ENCODE measurements at places on chromosomes 2 and 18.

DNA sequence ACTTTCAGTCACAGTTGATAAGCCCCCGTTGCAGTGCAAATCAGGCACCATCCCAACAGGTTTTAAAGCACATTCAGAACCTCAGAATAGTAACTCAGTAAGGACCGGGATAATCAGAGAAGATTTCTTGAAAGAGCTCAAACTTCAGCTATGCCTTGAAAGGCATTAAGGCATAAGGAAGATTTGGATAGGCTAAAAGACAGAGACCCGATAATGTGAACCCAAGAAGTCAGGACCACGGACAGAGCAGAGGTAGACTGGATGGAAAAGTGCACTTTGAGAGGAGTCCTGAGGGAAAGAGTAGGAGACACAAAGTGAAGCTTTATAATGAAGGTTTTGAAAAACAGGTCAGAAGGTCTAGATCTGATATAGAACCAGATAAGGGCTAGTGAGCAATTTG, 36.9 kb upstream of the KLF7 start:
- DNase-seq: no peak

- no peak for DNase-seq
These were observed 130.1 kb upstream of the KCNJ3 start for GRCh38 chr2:154568413-154568812.

GRCh38 chr2:172231508-172231907, 128.8 kb upstream of the DLX2 start:
- no peak for DNase-seq

DNA sequence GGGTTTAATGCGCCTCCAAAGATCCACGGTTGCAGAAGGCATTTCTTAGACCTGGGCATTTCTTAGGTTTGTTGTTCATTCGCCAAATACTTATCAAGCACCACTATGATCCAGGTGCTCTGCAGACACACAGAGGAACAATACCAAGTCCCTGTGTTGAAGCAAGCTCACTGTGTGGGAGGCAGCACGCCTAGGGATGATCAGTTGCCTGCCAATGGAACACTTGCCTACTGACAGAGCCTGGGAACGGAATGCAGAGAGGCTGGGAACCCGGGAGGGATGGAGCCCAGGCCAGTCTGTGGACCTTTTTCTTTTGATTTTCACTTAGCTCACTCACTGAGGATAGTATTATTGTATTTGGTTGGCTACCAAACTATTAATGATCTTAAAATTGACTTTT, 1.9 kb upstream of the GRP start:
- DNase-seq: no peak

DNA sequence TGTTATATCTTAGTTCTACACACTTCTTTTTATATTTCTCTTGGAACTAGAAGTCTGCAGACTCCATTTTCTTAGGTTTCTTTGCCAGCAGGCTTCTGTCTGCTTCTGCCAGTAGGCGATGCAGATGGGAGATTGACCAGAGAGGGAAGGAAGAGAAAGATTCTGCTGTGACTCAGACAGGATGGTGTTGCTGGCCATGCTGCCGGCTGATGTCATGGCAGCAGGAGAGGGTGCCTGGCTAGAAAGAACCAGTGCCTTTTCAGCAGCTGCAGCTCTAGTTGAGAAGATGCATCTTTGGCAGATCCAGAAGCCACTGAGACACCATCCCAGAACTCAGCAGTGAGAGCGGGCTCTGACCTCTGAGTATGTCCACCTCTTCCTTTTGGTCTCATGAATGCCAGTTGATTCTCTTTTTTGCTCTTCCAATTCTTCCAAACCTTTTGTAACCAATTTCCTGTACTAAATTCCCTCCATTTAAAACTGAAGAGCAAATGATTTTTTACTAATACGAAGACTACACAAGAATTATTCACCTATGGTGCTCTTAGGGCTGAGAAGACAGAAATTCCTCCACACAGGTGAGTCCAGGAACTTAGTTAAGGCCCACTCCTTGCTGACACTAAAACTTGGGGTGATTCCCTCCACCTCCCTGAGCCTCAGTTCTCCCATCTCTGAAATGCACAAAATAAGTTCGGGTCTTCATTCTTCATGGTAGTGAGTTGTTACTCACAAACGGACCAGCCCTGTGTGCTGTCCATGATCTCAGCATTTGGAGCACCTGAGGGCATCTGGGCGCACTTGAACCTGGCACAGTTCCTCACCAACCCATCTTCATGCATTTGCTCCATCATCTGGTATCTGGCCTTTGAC, 200.7 kb downstream of the MYCN start:
- no peak for DNase-seq

- DNase-seq: peak; percentile 61
These were observed 23.9 kb upstream of the CCDC68 start for GRCh38 chr18:54983041-54983686.

GRCh38 chr2:705971-706511, 28.8 kb upstream of the TMEM18 start:
- no peak for DNase-seq

GRCh38 chr18:75029481-75029880, 179.5 kb downstream of the PTGR3 start:
- no peak for DNase-seq

- DNase-seq: no peak
These were observed 92.6 kb upstream of the TSPYL6 start for GRCh38 chr2:54348646-54349045.

DNA sequence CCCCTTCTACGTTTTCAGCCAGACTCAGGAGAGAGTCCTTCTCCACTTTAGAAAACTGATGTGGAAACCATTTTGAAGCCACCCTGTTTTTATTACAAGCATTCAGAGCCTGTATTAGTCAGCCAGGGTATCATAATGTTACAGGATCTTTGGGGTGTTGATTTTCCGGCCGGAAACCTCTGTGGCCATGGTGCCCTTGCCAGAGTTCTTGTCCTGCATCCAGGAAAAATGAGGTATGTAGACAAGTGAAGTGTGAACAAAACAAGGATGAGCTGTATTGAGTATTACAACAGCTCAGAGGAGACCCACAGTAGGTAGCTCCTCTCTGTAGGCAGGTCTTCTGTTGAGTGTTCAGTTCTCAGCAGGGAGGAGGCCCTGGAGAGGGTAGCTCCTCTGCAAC, 241.0 kb upstream of the COPS8 start:
- no peak for DNase-seq

DNA sequence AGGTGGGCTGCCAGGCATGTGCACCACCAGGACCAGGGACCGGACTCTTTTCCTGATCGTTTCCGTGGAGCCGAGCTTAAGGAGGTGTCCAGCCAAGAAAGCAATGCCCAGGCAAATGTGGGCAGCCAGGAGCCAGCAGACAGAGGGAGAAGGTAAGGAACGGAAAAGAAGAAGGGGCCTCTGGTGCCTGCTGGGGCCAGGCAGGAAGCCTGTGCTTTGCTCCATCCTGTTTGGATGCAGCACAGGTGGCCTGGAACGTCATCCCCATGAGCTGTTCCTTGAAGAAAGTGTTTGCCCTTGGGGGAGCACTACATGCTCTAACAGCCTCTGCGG, 33.9 kb downstream of the CNGA3 start:
- DNase-seq: no peak

- no peak for DNase-seq
These were observed 96.4 kb downstream of the ITGB1BP1 start for GRCh38 chr2:9326975-9327374.

DNA sequence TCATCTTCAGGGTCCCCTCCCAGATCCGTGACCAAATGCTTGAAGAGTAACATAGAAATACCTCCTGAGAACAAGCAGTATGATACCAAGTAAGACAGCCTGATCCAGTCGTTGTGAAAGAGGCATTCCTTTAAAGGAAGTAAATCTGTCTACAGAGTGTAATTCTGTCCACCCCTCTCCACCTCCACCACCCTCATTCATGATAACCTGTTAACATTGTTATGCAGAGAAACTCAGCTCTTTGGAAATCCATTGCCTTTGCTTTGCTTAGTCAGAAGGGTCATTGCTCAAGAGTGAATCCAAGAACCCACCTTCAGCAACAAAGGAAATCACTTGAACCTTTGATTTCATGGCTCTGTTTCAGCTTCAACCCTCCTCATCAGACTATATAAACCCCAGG, 155.6 kb downstream of the CYP26B1 start:
- DNase-seq: no peak

- DNase-seq: no peak
These were observed 463.6 kb upstream of the REG3G start for GRCh38 chr2:78561876-78562275.

GRCh38 chr2:24855022-24855622, 61.9 kb downstream of the CENPO start:
- no peak for DNase-seq

- DNase-seq: no peak
These were observed 370.3 kb downstream of the SETBP1 start for GRCh38 chr18:45050712-45051601.

GRCh38 chr2:201261906-201262305, 1.6 kb downstream of the CASP8 start:
- DNase-seq: no peak

DNA sequence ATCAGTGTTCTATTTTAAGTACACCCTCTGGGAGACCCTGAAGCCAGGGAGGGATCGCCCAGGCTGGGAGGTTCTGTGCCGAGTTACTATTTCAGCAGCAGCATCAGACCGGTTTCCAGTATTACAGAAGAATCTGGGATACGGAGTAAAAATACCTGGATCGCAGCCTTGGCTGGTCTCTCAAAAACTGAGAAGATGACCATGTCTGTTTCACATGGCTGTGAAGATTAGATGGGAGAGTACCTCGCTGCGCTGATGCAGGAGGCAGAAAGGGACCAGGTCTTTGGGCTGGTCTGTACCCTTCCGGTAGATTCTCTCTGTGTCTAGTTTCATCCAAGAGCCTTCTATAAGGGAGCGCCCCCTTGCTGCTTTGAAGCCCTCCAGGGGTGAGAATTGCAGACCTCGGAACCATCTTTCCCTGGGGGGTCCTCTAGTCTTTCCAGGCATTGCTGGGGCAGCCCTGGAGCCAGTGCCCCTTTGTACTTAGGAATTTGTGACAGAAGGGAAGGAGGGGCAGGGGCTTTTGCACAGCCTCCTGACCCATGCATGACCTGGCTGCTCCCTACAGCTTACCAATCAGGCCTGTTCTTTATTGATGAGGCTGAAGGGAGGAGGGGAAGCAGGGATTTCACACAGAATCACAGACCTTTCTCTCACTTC, 56.3 kb upstream of the MAPRE3 start:
- DNase-seq: no peak

DNA sequence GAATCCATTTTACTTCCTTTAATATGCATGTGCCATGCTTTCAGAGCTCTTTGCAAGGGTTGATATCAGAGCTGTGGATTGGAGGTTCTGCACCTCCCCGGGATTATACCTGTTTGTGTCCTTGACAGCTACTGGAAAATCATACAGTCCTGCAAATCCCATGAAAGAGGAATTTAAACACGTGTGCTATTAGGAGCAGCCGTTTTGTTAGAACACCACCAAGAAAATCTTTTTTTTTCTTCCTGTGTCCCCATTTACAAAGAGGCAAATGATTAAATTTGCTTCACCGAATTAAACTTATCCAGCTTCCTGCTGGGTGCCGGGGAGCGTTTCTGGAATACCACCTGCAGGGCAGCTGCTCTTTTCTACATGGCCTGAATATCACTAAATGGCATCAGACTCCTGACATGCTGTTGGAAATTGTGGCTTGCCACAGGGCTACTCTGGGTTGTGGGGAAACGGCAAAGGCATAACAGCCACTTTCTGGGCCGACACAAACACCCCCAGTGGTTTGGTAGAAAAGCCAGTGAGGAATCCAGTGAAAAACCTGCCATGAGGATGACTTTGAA, 23.4 kb upstream of the SOX11 start:
- DNase-seq: no peak

- DNase-seq: no peak
These were observed 231.5 kb downstream of the PTH2R start for GRCh38 chr2:208638059-208638458.

DNA sequence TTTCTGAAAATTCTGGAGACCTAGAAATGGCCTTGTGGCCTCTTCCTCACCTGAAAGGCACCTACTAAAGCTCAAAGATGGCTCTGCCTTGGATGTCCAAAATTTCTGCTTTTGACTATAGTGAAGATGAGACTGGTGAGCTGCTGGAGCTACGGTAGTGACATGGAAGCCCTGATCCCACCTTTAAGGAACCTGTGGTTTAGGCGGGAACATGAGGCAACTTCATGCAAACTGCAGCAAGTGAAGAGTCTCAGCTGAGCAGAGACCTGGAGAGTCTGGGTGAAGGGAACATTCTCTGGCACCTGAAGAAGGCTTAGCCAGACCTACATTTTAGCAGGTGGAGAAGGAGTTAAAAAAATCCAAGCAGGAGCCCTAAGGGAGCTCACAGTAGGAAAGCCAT, 40.0 kb downstream of the GORASP2 start:
- no peak for DNase-seq

DNA sequence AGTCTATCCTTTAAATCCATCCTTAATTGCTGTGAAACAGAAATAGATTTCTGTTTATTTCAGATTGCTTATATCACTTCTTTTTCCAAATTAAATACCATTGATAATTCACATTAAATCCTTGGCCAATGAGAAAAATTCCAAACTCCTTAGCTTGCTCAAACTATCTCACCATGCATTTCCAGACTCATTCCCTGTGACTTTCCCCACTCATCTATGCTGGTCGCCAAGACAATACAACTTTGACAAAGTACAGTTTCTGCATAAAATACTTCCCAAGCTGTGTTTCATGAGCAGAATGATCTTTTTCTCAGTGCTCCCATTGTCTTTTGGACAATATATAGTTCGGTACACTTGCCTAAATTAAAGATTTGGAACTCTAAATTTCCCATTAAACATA, 575.6 kb downstream of the CPS1 start:
- no peak for DNase-seq

- peak; percentile 90 for DNase-seq
These were observed 17.0 kb upstream of the CD8A start for GRCh38 chr2:86807468-86808275.

- peak; percentile 28 for DNase-seq
These were observed 44.4 kb downstream of the FBLN7 start for GRCh38 chr2:112182581-112183034.

DNA sequence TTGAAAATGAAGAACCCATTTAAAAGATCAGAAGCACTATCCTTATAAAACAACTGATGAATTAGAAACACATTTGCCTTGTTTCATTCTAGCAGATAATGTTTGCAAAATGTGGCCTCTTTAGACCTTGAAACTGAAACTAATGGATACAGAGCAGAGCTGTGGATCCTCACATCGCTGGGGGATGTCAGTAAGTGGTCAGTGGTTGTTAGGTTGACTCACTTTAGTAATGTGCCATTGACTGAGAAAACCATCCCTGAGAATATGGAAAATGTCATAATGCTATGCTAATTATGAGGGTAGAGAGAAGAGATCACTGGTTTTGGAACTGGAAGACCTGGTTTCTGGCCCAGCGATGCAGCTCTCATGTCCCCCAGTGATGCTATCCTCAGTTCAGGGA, 176.7 kb downstream of the MYO1B start:
- no peak for DNase-seq

DNA sequence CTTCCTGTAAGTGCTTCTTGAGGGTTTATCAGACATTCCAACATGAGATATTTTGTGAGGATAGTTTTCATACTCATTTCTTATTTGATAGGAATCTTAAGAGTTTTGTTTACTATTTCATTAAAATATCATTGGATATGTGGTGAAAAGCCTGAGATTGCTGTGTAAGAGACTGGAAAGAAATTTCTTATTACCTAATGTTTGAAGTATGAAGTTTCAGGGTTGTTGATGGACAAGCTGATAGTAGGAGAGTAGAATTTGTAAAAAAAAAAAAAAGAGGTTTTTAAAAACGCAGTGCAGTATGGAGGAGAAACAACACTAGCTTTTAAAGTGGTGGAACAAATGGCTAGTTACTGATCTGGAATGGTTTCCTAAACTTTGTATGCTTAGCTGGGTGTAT, 7.7 kb downstream of the EPB41L5 start:
- no peak for DNase-seq
